Endodermal cell (in vitro differentiated cells): ENCODE measurements at places on chromosomes 16 and 17. TPM values are rescaled to one million over a fixed set of nuclear protein-coding genes. Genes with fewer than 3 reads are reported as not detected.

Gene C1QTNF8
- total RNA-seq = 0.15 TPM in 1 of 2 replicates, not detected in the other

Gene HP
- 9.5 and 10.8 TPM in 2 replicates for total RNA-seq

Gene GAST
- not detected in 2 replicates for total RNA-seq

Gene CCL14
- not detected in 3 replicates for total RNA-seq

Gene HNF1B
- 28.8 and 39.7 TPM in 2 replicates for total RNA-seq
